ENCODE measurements at places on chromosomes 11 and 22. TPM values are rescaled to one million over a fixed set of nuclear protein-coding genes. Genes with fewer than 3 reads are reported as not detected.

Gene KCNK7
- 0.27 TPM for total RNA-seq

Gene PRR33
- total RNA-seq, result not detected

Gene ACR
- total RNA-seq, result 0.40 TPM

Gene RASSF10
- total RNA-seq, result not detected

Gene TMEM191B
- total RNA-seq, result not detected

Gene DMC1
- 0.53 TPM for total RNA-seq

Gene PAX6
- not detected for total RNA-seq

Gene RIMBP3B
- total RNA-seq, result not detected

Gene ABCG4
- not detected for total RNA-seq

Gene IFITM5
- total RNA-seq, result not detected

Gene KCNJ4
- not detected for total RNA-seq

Gene TOP3B
- total RNA-seq, result 33.9 TPM

Gene B4GALNT4
- total RNA-seq, result 0.05 TPM

Gene ACTN3
- total RNA-seq, result not detected

Gene KCNJ11
- 0.30 TPM for total RNA-seq

Gene MS4A10
- not detected for total RNA-seq

Gene GATD1
- 29.4 TPM for total RNA-seq

Gene TMEM45B
- 0.07 TPM for total RNA-seq
